SJSA1 (cell line): ENCODE measurements at places on chromosomes 16 and 17. TPM values are rescaled to one million over a fixed set of nuclear protein-coding genes. Genes with fewer than 3 reads are reported as not detected.

Gene QRICH2
- total RNA-seq, result 2.0 and 4.7 TPM in 2 replicates

Gene SLC2A4
- total RNA-seq, result 0.32 TPM in 1 of 2 replicates, not detected in the other

Gene HCRT
- not detected in 2 replicates for total RNA-seq

Gene PTGES3L
- 1.2 and 2.1 TPM in 2 replicates for total RNA-seq

Gene SLC47A2
- total RNA-seq, result not detected in 2 replicates

Gene MMP25
- 0.55 TPM in 1 of 2 replicates, not detected in the other for total RNA-seq

Gene LLGL1
- 15.9 and 19.3 TPM in 2 replicates for total RNA-seq

Gene NLGN2
- 2.2 and 3.9 TPM in 2 replicates for total RNA-seq

Gene LIMD2
- 26.5 and 35.2 TPM in 2 replicates for total RNA-seq

Gene RHBDL1
- 1.1 and 13.1 TPM in 2 replicates for total RNA-seq
